ENCODE measurements at places on chromosomes 5 and 9.

GRCh38 chr5:89351222-89351621 lies 468.2 kb upstream of the MEF2C start:
- no peak for DNase-seq

GRCh38 chr5:9483243-9483642 lies 62.6 kb downstream of the SEMA5A start:
- no peak for DNase-seq

- DNase-seq, result no peak
These were observed 3.0 kb downstream of the RLN1 start for GRCh38 chr9:5336688-5337087.

- DNase-seq, result no peak
These were observed 129.8 kb upstream of the IFNE start for GRCh38 chr9:21611891-21612290.

GRCh38 chr5:94389515-94389899 lies 228.9 kb downstream of the KIAA0825 start:
- DNase-seq, result no peak

GRCh38 chr9:105127863-105128220 lies 116.6 kb upstream of the SLC44A1 start:
- DNase-seq, result no peak

DNA sequence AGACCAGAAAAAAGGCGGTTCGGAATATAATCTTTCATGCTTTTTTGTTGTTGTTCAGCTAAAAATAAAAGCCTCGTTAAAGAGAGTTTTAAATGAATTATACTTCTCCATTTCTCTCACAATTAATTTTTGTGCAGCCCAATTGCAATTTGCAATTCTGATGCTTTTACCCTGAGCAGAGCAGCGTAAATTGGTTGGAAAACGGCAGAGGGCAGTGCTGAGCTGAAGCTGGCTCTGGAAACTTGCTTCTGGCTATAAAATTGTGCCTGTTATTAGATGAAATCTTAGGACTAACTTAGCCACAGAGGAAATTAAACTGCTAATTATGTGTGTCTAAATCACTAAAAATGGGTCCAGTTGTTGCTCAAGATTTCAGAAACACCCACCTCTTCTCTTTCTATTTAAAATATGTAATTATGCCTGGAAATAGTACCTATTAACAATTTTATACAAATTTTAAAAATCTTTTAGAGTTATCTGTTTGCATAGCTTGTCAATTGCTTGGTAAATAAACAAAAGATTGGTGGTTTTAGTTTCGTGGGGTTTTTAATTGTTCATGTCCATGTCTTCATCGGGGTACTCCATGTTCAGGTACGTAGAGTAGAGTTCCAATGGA lies 441.8 kb upstream of the TLE4 start:
- no peak for DNase-seq

DNA sequence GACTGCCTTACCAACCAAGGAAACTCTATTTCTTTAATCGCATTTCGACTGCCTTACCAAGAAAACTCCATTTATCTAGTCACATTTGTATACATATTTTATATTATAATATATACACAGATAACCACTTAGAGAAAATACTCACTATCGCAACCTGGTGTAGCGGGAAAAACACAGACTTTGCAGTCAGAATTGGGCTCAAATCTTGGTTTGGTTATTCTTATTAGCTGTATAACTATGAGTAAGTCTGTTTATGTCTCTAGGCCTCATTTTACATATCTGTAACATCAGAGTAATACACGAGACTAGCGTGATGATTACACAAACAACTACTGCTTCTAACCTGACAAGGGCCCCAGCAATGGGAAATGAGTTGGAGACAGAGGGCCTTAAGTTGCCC lies 127.5 kb upstream of the POU5F2 start:
- no peak for DNase-seq

DNA sequence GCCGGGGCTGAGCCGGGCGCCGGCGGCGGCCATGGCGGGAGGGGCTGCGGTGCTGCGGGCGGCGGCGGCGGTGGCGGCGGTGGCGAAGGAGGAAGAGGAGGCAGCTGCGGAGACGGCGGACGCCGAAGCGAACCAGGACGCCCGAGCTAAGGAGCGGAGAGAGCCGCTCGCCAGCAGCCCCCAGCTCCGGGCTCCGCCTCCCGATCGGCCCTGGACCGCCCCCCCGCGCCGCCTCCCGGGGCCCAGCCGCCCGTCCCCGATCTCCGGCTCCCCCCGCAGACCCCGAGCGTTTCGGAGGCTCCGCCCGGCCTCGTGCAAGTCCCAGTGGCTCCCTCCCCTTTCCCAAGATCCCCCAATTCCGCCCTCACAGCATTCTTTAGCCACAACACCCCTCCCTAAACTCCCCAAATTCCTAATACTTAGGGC lies at the start of gene ASTN2:
Gene ASTN2 (minus strand): TSS at position 152 of the 426 bp plus-strand sequence. CDS start 119 bp downstream, at position 33.
- no peak for DNase-seq
